ENCODE measurements at places on chromosomes 13 and 19.

DNA sequence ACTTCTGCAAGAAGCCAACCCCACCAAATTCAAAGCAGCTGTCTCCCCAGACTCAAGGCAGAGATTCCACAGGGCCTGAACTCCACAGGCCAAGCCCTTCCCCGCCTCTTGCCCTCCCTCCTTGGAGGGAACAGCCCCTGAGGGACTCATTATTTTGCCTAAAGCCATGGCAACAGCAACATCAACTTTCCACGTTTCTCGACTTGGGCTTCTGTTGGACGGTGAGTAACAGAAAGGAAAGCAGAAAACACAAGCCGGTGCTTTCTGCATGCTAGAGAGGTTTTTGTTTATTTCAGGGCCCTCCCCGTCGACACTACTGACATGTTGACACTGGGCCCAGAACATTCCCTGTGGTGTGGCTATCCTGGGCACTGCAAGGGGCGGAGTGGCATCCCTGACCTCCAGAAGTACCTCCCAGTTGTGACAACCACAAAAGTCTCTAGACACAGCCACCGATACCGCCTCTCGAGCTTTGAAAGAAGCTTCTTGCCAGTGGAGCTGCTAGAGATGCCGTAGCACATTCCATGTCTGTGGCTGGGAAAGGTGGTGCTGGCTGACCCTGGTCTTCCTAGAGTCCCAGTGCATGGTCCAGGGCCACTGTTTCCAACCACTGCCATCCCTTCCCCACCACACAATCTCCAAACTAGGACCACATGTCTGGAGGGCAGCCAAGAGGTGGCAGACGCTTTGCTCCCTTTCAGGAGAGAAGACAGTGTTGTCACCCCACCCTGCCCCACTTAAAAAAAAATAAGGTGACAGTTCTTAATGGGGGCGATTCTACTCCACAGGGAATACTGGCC lies 12.8 kb downstream of the CAPS start:
- DNase-seq: no peak

- no peak for DNase-seq
These were observed 213.4 kb downstream of the ABCC4 start for GRCh38 chr13:95087746-95088305.

GRCh38 chr13:45925151-45925550 lies 73.6 kb upstream of the SIAH3 start:
- DNase-seq: no peak

- DNase-seq: no peak
These were observed 12.1 kb downstream of the IFNL3 start for GRCh38 chr19:39232708-39233107.

DNA sequence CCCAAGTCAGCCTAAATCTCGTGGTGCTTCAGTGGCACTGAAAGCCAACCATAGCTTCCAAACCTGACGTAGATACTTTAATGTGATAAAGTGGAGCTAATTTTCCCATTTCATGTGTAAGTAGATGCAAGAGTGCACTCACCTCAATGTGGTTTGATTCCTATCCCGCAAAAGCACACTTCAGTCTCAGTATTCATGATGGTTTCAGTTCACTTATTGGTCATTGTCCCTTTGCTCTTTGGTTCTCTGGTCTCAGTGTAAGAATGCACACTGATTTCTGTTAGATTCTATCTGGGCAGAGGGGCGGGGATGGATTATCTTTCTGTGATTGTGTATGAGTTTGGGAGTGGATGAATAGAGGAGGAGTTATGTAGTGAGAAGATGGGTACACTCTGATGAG lies 340.6 kb downstream of the KCNRG start:
- no peak for DNase-seq

DNA sequence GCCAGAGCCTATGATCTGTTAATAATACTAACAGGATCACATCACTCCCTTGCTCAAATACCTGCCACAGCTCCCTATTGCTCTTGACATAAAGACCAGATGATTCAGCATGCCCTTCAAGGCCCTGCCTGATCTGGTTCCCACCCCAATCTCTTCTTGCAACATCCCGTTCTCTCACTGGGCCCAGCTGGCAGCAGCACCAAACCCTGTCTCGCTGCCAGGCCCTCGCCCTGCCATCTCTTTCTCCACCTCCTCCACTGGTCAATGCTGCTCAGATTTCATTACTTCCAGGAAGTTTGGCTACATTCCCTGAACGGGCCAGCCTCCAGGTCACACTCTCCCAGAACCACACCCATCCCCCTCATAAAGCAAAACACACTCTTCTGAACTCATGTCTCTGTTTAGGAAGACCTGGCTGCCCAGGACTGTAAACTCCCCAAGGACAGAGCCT lies 8.6 kb upstream of the BCAT2 start:
- no peak for DNase-seq

- DNase-seq: no peak
These were observed 7.9 kb upstream of the DPY19L3 start for GRCh38 chr19:32397671-32398101.

DNA sequence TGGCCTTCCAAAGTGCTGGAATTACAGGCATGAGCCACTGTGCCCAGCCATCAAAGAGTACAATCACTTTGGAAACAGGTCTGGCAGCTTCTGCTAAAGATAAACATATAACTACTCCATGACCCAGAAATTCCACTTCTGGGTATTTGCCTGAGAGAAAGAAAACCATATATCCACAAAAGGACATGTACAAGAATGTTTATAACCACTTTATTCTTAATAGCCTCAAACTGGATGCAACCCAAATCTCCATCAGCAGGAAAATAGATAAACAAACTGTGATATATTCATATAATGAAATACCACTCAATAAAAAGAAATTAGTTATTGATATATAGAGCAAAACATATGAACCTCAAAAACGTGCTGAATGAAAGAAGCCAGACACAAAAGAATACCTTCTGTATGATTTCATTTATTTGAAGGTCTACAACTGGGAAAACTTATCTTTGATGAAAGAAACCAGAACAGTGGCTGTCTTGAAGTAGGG lies 40.5 kb downstream of the TEX26 start:
- no peak for DNase-seq

DNA sequence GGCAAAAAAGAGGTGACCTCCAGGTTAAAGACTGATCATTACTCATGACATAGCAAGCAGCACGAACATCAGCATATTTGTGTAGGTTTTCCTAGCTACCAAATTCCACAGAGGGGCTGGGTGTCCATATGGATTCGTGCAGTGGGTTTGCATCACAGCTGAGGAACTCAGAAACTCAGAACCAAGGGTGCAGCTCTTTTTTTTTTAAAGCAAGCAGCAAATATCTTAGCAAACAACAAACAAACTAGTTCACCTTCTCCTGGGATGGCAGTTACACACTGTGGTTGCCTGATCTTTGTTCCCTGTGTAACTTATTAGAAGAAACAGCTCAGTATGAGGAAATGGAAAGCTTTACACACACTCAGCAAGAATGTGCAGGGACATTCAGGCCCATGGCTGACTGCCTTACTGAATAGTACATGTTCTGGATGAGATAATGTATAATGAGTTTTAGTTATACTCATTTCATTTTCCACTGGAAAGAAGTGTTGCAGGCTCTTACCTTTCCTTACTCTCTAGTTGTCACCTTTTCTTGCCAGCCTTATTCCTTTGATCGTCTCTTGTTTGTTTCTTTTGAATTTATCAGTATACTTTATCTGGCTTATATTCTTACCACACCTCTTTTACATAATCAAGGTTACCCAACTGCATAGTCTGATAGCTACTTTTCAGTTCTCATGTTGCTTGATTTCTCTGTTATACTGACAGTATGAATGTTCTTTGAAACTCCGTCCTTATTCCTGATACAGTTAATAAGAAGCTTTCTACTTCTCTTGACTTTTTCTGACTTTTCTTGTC lies 4.3 kb downstream of the NDFIP2 start:
- DNase-seq: no peak

- no peak for DNase-seq
These were observed 722 bp downstream of the DCAF15 start for GRCh38 chr19:13952931-13953531.

GRCh38 chr13:36310417-36311108 lies 12.9 kb upstream of the CCDC169 start:
- DNase-seq: no peak

GRCh38 chr13:34719060-34719875 lies 222.8 kb upstream of the NBEA start:
- no peak for DNase-seq

GRCh38 chr13:22062478-22063205 lies 391.8 kb downstream of the FGF9 start:
- no peak for DNase-seq

DNA sequence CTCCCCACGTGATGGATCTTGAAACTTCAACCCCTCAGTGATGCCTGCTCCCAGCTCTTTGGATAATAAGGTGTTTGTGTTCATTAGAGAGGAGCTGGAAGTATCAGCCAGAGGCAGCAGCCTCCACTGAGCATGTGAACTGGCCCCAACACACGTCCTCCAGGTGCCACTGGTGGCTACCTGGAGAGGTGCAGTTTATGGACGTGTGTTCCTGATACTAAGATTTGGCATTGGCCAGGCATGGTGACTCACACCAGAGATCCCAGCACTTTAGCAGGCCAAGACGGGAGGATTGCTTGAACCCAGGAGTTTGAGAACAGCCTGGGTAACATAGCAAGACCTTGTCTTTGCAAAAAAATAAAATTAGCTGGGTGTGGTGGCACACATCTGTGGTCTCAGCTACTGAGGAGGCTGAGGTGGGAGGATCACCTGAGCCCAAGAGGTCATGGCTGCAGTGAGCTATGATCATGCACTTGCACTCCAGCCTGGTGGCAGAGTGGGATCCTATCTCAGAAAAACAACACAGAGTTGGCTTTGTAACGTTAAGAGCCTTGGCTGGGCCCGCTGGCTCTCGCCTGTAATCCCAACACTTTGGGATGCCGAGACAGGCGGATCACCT lies 34.4 kb downstream of the SLC25A42 start:
- DNase-seq: no peak

DNA sequence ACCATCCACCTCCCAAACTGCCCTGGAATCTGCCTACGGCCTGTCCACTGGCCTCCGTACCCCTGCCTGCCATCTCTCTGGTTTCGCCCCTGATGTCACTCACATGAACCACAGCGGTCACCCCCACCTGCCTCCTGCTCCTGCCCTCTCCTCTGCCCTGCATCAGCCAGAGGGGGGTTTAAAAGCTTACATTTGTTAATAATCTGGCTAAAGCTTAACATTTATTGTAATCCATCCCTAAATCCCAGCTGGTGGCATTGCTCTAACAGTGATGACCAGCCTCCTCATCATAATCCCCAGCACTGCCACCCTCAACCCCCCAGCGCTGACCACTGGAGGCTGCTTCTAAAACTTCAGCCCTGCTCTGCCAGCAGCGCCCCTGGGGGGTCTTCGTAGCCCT lies 38.9 kb downstream of the DNM2 start:
- DNase-seq: no peak

DNA sequence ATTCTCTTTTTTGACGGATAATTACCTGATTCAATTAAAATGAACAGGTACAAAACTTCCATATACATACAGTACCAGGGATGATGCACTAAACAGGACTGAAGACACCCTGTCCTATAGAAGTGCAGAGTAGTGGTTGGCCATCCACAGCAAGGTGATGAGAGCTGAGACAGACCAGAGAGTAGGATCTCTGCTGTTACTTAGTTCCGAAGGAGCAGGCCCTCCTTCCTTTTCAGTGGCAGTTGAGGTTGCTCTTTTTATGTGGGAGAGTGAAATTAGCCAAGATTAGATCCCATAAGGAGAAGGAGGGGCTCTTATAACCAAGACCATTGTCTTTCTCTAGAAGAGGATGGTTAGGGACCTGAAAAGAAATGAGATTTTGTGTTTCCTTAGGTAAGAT lies 4.0 kb downstream of the PDS5B start:
- DNase-seq: no peak

DNA sequence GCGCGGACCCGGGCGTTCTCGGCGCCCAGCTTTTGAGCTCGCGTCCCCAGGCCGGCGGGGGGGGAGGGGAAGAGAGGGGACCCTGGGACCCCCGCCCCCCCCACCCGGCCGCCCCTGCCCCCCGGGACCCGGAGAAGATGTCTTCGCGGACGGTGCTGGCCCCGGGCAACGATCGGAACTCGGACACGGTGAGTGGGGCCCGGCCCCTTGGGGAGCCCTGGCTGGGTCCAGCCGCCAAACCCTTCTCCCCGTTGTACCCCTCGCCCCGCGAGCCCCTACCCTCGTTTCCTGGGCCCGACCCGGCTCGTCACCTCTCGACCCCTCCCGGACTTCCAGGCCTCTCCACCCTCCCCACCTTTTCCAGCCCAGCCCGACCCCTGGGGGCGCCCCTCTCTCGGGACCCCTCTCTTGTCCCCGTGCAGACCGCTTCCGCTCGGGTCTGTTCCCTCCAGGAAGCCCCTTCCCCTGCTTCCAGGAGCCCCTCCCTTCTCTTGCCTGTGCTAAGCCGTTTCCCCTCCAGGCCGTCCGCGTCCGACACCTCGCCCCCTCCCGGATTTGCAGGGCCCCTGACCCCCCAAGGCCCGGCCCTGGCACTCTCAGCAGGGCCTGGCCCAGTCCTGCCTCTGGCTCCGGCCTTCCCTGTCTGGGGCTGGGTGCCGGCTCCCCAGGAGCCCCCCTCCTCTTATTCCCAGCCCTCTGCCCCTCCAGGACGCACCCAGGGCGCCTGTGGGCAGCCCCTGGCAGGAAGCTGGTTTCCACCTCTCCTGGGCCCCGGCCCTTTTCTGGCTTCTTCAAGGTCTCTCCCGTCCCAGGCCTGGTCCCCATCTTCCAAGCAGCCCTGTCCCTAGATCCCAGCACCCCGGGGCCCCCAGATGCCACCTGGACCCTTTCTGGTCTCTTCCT lies 632 bp downstream of the MARK4 start:
- DNase-seq: no peak

DNA sequence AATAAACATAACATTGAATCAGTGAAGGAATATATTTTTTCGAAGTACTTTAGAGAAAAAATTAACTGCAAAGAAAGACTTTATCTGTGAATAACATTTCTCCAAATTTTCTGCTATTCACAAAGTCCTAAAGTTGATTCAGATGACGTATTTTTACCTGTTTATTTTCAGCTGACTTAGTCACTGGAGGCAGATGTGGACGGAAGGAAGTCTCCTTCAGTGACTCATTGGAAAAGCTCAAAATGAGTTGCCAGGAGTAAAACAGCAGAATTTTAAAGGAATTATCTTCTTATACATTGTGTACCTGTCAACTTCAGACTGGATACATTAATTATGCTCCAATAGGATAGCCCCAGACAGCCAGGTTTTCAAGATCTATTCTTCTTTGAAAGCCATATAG lies 679.3 kb upstream of the GPC6 start:
- DNase-seq: no peak

DNA sequence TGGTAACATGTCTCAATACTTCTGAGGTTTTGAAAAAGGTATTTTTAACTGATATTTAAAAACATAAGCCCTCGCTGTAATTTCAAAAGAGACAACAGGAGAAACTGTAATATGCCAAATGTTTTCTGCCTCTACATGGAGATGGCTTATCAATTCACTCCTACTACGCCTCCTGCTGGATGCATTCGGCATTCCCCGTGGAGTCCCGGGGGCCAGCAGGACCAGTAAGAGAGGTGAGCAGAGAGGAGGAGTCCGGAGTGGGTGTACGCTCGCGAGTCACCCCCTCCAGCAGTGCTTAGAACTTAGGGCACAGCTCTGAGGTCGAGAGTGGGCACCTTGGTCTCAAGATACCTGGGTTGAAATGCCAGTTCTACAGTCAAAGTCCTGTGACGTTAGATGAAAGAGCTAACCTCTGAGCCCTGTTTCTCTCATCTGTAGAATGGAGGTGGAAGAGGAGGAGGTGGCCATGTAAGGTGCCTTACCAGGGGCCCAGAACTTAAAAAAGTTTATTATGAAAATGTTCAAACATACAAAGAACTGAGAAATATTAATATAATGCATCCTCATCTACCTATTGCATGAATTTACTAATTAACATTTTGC lies 110.2 kb downstream of the STK24 start:
- DNase-seq: peak; percentile 69

GRCh38 chr13:92136449-92137155 lies 738.2 kb downstream of the GPC5 start:
- DNase-seq: no peak

- DNase-seq: no peak
These were observed 747.4 kb downstream of the UQCRFS1 start for GRCh38 chr19:28465371-28466086.

All from stimulated activated CD4-positive, alpha-beta T cell treated with anti-CD3 and anti-CD28 coated beads, Interleukin-2, amount 100 ng/mL, for 24 hours (primary cell).